ENCODE measurements at places on chromosomes 1 and 21.

GRCh38 chr21:28991861-28992525, 684 bp downstream of the LTN1 start:
- no peak for DNase-seq

DNA sequence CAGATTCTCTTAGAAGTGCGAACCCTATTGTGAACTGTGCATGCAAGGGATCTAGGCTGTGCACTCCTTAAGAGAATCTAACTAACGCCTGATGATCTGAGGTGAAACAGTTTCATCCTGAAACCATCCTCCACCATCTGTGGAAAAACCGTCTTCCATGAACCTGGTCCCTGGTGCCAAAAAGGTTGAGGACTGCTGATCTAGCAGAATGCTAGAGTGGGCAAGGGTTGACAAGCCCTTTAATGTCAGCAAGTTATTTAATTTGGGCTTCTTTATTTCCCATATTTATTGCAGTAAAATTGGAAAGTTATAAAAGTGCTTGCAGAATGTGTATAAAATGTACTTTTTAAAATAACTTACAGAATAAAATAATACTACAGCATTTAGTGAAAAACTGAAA, 26.4 kb downstream of the ALG14 start:
- no peak for DNase-seq

GRCh38 chr1:151504759-151505158, 6.4 kb upstream of the CGN start:
- DNase-seq, result no peak

- no peak for DNase-seq
These were observed 30.1 kb downstream of the NCAM2 start for GRCh38 chr21:21028275-21028820.

DNA sequence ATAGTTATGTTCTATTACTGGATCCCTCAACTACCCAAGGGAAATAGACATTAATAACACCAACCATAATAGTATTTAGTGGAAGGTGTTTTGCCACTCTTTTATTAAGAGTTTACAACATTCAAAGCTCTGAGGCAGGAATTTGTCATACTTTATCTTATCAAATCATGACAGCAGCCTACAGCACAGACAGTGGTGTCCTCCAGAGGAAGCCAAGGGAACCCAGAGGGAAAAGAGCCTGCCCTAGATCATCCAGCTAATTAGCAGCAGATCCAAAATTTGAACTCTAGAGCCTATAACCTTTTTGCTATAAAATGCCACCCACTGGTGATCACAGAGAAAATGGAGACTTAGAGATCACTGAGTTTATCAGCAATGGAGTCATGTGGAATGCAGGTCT, 18.2 kb downstream of the VAV3 start:
- DNase-seq, result no peak

DNA sequence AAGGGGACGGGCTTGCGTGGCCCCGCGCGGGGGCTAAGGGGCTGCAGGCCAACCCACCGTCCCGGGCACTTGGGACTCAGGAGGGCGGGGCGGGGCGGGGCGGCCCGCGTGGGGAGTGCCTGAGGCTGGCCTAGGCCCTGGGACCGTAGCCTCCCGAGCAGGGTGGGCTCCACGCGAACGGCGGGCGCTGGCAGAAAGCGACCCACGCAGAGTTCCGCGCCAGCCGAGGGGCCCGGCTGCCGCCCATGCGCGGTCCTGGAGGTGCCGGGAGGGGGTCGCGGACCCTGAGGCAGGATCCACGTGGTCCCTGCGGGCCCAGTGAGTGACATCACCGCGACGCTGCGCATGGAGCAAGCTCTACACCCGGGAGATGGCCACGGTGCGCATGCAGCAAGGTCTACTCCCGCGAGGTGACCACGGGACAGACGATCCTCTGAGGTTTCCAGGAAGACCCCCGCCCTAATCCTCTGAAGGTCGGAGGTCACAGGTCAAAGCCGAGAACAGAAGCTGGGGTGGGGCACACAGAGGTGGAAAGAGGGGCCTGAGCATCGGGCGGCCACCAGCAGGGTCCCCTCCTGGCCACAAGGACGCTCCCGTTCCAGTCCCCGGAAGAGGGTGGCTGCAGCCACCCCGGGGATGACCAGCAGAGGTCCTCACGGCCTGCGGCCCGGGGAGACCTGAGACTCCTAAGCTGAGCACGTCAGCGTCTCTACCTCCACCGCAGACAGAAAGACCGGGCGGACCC, 13.5 kb upstream of the SLC19A1 start:
- peak; percentile 89 for DNase-seq

GRCh38 chr1:215279682-215280081, 197.1 kb downstream of the KCNK2 start:
- no peak for DNase-seq

GRCh38 chr1:19615438-19615837, 28.7 kb upstream of the NBL1 start:
- DNase-seq, result no peak

GRCh38 chr1:86650065-86650464, 54.3 kb upstream of the SH3GLB1 start:
- DNase-seq, result peak; percentile 42

DNA sequence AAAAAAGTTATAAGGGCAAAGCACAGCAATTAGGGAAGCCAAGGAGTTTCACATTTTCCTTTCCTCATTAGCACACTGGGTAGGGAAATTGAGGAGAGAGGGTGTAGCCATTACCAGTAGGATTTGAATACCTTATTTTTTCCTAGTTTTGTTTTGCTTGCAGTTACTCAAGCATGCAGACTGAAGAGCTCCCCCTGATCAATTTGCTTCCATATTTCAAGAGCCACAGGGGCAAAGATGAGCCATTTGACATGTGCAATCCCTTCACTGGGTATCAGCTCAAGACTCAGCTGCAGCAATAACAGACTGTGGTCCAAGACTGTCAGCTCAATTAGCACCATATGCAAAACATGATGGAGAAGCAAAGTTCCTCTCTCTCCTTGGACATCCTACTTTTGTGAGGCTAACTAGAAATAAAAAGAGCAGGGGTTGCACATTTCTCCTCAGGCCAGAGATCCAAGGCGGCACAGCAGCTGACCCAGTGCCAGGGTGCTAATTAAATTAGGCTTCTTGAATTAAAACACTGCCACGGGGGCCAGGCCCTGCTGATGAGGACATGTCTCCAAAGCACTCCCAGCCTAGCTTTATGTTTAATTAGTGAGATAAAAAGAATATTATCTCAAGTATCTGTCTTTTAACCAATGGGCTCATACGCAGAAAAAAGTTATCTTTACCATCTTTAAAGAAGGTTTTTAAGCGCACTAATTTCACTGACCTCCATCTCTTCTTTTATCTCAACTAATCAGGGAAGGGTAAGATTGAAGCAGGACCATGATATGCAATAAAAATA, 36.7 kb upstream of the LRRC53 start:
- DNase-seq, result no peak

GRCh38 chr1:54294887-54295286, 94.9 kb downstream of the MRPL37 start:
- no peak for DNase-seq

GRCh38 chr1:9197186-9198099, 37.1 kb upstream of the H6PD start:
- DNase-seq, result no peak

DNA sequence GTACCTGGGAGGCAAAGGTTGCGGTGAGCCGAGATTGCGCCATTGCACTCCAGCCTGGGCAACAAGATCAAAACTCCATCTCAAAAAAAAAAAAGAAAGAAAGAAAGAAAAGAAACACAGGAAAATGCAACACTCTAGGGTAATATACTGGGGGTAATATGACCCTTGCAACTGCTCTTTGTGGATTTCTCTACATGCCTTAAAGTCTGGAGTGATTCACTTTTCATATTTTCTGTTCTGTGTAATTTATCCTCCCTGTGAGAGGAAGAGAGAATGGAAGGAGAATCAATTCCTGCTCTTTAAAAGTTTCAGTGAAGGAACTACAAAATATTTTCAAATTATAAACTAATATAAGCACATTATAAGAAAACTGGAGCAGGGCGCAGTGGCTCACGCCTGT, 22.7 kb downstream of the RIT1 start:
- DNase-seq, result no peak

GRCh38 chr21:44801468-44802395, at the start of gene UBE2G2:
Gene UBE2G2 (minus strand): TSS chr21:44801820. CDS start chr21:44801748, 72 bp downstream.
- peak; percentile 83 for DNase-seq

GRCh38 chr21:32712043-32712442, 15.8 kb downstream of the SYNJ1 start:
- no peak for DNase-seq

DNA sequence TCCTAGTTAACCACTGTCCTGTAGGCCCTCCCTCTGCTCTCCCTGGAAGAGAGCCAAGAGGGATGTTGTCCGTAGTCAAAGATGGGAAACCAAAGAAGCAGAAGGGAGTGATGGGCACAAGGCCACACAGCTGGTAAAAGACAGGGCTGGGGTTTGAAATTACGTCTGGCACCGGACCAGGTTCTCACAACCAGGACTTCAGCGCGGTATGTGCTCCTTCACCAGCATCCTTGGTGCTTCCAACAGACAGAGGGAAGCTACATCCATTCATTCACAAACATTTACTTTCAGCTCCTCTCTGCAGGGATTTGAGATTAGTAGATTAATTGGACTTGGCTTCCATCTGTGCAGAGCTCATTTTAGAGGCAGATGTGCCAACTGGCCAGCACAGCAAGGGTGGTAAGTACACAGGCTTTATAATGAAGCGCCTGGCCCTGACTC, 191.2 kb downstream of the TRABD2B start:
- DNase-seq, result no peak

GRCh38 chr1:165212229-165212628, 144.3 kb downstream of the LMX1A start:
- DNase-seq, result no peak

DNA sequence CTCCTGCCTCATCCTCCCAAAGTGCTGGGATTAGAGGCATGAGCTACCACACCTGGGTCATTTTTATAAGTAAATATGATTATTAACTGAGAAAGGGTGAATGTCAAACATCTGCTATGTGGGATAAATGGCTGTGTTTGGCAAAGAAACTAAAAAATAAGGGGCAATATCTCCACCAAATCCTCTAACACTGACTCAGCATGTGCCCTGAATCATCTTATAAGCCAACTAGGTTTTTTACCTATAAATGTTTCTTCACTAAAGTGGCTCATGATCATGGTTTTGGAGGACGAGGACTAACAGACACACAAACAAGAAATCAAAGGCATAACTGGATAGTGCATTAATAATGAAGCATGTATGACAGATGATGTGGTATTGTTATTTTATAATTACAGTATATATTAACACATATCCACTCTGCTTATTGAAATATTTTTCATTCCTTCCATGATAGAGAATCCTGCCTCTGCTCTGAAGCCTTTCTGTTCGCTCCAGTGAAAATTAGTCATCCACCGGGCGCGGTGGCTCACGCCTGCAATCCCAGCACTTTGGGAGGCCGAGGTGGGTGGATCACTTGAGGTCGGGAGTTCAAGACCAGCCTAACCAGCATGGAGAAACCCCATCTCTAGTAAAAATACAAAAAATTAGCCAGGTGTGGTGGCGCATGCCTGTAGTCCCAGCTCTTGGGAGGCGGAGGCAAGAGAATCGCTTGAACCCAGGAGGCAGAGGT, 11.7 kb upstream of the ARHGAP29 start:
- DNase-seq, result no peak

DNA sequence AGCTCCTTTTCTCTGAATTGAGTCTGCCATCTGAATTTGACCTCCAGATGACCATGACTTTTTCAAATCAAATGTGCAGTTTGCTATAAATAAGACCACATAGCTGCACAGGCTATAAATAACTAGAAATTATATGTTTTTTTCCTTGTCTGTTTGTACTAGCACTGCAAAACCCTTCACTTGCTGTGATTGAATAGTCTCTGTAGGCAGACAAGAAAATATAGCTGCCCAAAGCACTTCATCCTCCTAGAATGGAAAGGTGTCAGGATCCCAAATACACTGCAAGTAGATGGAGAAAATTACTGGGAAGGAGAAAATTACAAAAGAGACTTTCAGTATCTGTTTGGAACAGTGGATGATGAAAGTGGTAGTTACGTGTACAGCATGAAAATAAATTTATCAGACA, 175.8 kb downstream of the APP start:
- DNase-seq, result no peak

GRCh38 chr1:22494144-22494543, 42.5 kb downstream of the ZBTB40 start:
- no peak for DNase-seq

- no peak for DNase-seq
These were observed 102.2 kb downstream of the COQ8A start for GRCh38 chr1:227042292-227042691.

DNA sequence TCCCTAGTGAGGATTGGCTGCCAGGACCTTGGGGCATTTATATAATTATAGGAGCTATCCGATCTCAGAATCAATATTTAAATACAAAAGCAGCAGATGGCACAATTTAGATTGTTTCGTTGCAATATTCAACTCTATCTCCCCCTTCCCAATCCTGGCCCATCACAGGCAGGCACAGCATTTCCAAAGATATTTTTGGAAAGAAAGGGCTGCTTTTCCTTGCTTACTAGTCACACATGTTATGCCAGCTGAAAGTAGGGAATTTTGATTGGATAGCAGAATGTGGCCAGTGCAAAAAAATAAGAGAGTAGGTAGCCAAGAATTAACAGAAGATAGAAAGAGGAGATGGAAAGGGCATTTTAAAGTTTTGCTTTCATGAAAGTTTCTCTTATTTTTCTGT, 37.9 kb downstream of the IL12RB2 start:
- DNase-seq, result no peak

DNA sequence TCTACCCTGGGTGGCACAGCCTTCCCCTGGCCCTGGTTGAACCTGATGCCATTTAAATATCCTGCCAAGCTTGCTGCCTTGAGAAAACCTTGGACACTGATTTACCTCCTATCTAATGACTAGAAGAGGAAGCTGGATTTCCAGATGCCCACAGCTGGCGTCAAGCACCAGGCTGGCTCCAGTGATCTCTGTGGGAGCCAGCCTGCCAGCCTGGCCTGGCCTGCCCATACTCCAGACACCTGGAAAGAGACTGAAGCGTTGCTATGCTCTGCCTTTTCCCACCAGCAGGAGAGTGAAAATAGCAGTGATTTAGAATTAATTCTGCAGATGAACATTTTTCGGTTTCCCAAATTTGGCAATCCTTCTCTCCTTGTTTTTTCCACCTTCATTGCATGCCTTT, 11.5 kb upstream of the EIF4G3 start:
- DNase-seq, result no peak

- DNase-seq, result no peak
These were observed 912.6 kb downstream of the TTLL7 start for GRCh38 chr1:83086346-83086745.

DNA sequence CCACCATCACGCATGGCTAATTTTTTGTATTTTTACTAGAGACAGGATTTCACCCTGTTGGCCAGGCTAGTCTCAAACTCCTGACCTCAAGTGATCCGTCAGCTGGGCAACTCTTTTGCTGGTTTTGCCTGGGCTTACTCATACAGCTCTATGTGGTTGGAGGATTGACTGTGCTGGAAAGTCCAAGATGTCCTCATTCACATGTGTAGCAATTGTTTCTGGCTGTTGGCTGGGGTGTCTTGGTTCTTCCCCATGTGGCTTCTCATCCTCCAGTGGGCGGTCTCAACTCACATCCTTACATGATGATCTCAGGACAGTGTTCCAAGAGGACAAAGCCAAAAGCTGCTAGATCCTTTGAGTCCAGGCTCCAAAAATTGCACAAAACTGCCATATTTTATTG, 53.3 kb downstream of the TEX35 start:
- DNase-seq, result no peak

All from GM23338 (cell line).